ENCODE measurements at places on chromosomes 2 and 18. TPM values are rescaled to one million over a fixed set of nuclear protein-coding genes. Genes with fewer than 3 reads are reported as not detected.

Gene PPP1R1C
- not detected for polyA plus RNA-seq

GRCh38 chr2:7956126-7956689, 725.6 kb upstream of the ID2 start:
- H3K27me3 ChIP-seq, result no peaks in the 10 kb centered on the region
- peak; percentile 38 for DNase-seq
- H3K4me1 ChIP-seq, result no peaks in the 10 kb centered on the region
- no peaks in the 10 kb centered on the region for H3K36me3 ChIP-seq
- no peak overlapping the region for H3K27ac ChIP-seq
- H3K4me3 ChIP-seq, result no peak overlapping the region

- no peaks in the 10 kb centered on the region for H3K36me3 ChIP-seq
- H3K4me3 ChIP-seq, result no peak overlapping the region
- DNase-seq, result peak; percentile 72
Observed at GRCh38 chr18:47036298-47036874, 965 bp upstream of the ELOA2 start.

GRCh38 chr18:13003466-13003896, 12.3 kb downstream of the CEP192 start:
- no peak overlapping the region for H3K4me3 ChIP-seq
- no peaks in the 10 kb centered on the region for H3K4me1 ChIP-seq

Gene KIF5C
- 0.19 TPM for polyA plus RNA-seq

Gene ADAM23
- 1.7 TPM for polyA plus RNA-seq

Gene LINC00305
- not detected for polyA plus RNA-seq

DNA sequence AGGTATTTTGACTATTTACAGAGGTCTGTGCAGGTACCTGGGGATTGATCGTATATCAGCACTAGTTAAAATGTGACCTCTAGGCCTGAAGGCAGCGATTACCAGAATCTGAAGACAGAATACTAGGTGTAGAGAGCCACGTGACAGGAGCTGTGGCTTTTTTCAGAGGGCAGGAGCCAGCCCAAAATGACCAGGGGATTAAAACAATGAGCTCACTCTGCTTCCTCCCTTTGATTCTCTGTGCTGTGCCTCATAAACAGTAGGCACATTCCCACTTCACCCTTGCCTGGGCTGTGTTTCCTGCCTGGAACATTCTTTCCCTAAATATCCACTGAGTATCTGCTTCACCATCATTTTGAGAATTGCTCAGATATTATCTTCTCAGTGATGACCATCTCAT, 15.2 kb downstream of the ITGAV start:
- no peaks in the 10 kb centered on the region for H3K27me3 ChIP-seq
- no peak for DNase-seq
- 0 out of 2 replicates have a peak, but pooled peaks cover 5% of the 10 kb centered on the region for H3K36me3 ChIP-seq

Gene GDF7
- polyA plus RNA-seq, result 0.03 TPM

DNA sequence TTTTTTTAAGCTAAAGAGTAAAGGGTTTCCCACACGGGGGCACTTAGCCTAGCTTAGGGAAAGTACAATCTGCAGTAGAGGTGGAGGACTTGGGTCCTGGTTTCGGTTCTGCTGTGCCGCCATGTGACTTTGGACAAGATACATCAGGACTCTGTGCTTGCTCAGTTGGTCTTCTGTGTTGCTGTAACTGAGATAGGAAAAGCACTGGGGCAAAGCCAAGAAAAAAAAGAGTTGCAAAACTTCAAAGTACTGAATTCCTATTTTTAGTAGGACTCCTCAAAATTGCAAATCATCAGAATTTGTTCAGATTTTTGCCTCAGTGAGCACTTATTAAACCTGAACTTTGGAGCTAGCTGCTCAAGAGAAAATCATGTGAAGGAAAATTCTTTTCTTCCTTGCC, 96.3 kb upstream of the STON1 start:
- DNase-seq, result peak; percentile 23
- H3K4me1 ChIP-seq, result no peaks in the 10 kb centered on the region
- H3K36me3 ChIP-seq, result no peaks in the 10 kb centered on the region
- H3K27ac ChIP-seq, result no peak overlapping the region
- H3K27me3 ChIP-seq, result no peaks in the 10 kb centered on the region

Gene CHST10
- polyA plus RNA-seq, result 4.7 TPM

DNA sequence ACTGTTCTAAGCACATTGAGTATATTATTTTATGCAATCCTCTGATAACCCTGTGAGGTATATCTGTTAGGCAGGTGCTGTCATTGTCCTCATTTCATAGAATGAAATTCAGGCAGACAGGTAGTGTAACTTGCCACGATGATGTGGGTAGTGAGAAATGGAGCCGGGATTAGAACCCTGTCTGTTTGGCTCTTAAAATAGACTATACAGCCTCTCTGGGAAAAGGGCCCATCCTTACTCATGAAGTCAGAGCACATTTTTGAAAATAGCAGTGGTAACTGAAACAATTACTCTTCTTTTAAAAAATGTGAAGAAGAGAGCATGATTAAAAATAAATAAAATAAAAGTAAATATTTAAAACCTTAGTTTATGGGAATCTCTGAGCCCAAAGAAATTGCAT, 23.0 kb downstream of the FAM171B start:
- H3K27me3 ChIP-seq, result no peaks in the 10 kb centered on the region
- no peaks in the 10 kb centered on the region for H3K36me3 ChIP-seq
- no peak overlapping the region for H3K27ac ChIP-seq
- no peak overlapping the region for H3K4me3 ChIP-seq
- DNase-seq, result peak; percentile 17
- H3K4me1 ChIP-seq, result 0 out of 2 replicates have a peak, but pooled peaks cover 6% of the 10 kb centered on the region

DNA sequence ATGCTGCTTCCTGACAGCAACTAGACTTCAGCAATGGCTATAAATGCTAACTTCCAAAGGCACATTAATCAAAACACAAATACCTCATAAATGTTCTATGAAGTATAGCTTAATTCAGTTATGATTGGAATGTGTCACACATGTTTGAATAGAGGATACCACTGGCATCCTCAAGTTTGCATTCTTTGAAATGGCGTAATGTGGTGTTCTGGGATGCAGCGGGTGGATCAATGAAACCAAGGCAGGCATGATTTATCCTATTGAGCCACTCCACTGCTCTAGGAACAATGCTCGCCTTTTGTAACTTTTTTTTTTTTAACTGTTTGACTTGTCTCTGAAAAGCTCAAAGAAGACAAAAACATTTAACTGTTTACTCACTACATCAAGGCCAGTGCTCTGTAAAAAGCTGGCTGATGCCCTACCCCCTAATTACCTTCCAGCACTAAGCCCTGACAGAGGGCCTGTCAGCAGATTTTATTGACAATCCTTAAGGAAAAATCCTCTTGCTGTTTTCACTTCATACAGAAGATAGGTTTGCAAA, 278.8 kb upstream of the SESTD1 start:
- no peaks in the 10 kb centered on the region for H3K27me3 ChIP-seq
- H3K27ac ChIP-seq, result no peak overlapping the region
- H3K4me1 ChIP-seq, result no peaks in the 10 kb centered on the region
- no peak overlapping the region for H3K4me3 ChIP-seq
- no peaks in the 10 kb centered on the region for H3K36me3 ChIP-seq

Gene CCDC138
- 1.8 TPM for polyA plus RNA-seq

GRCh38 chr2:30994227-30995056, 143.8 kb downstream of the GALNT14 start:
- no peaks in the 10 kb centered on the region for H3K36me3 ChIP-seq
- no peak overlapping the region for H3K4me3 ChIP-seq
- no peak overlapping the region for H3K27ac ChIP-seq
- H3K4me1 ChIP-seq, result no peaks in the 10 kb centered on the region
- no peak for DNase-seq

DNA sequence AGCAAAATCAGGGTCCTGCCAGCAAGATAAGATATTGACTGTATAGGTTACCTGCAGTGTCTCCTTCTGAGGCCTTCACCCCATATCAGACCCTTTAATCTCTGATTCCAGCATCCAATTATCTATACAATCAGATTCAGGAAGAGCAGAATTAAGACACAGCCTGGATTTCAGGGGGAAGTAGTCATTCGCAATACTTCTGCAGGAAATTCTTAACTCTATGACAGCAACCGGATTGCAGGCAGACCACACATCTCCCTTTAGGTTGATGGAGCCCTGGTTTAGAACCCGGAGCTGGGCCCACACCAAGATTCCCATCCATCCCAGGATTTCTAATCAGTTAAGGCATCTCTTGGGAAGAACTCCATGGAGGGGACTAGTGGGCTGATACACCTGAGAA, 9.5 kb downstream of the ARL4C start:
- H3K27ac ChIP-seq, result no peak overlapping the region
- H3K36me3 ChIP-seq, result no peaks in the 10 kb centered on the region
- no peaks in the 10 kb centered on the region for H3K27me3 ChIP-seq
- DNase-seq, result no peak

Gene TCF23
- not detected for polyA plus RNA-seq

Gene SERPINB2
- 10.6 TPM for polyA plus RNA-seq

GRCh38 chr2:96769814-96770213, 9.1 kb downstream of the CNNM4 start:
- DNase-seq, result peak; percentile 30
- H3K27me3 ChIP-seq, result no peaks in the 10 kb centered on the region
- H3K4me3 ChIP-seq, result no peak overlapping the region
- no peaks in the 10 kb centered on the region for H3K4me1 ChIP-seq

- DNase-seq, result no peak
- no peaks in the 10 kb centered on the region for H3K27me3 ChIP-seq
Observed at GRCh38 chr18:69752737-69753380, 194.8 kb downstream of the CD226 start.

DNA sequence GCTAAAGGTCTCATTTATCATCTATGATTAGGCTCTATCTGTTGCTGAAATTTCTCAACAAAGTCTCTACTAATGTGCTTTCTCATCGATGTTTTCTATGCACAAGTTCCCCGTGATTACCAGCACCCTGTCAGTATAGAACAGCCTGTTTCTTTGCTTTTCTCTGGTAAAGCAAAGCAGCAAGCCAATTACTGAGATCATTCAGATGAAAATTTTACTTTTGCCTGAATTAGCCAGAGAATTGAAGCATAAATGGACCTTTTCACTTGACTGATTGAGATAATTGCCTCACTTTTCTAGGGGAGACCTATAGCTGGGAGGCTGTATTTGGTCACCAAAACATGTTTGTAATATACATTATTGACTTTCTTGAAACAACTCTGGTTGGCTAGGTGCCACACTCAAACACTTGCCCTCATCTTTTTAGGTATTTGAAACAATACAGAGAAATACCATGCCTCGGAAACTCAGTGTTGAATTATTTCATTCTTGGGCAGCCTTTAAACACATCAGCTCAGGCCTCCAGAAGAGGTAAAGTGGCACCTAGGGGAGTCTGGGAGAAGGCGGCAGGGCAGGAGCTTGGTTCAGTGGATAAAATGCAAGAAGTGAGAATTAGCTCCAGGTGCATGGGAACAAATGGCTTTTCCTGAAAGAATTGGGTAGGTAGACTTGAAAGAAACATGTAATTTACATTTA, 96.2 kb downstream of the GALNT3 start:
- H3K4me1 ChIP-seq, result no peaks in the 10 kb centered on the region
- H3K36me3 ChIP-seq, result no peaks in the 10 kb centered on the region
- H3K27ac ChIP-seq, result no peak overlapping the region
- DNase-seq, result no peak

- DNase-seq, result no peak
- no peak overlapping the region for H3K4me3 ChIP-seq
- no peaks in the 10 kb centered on the region for H3K36me3 ChIP-seq
- no peak overlapping the region for H3K27ac ChIP-seq
- no peaks in the 10 kb centered on the region for H3K4me1 ChIP-seq
- H3K27me3 ChIP-seq, result no peaks in the 10 kb centered on the region
Observed at GRCh38 chr2:196344397-196344796, 173.0 kb upstream of the STK17B start.

DNA sequence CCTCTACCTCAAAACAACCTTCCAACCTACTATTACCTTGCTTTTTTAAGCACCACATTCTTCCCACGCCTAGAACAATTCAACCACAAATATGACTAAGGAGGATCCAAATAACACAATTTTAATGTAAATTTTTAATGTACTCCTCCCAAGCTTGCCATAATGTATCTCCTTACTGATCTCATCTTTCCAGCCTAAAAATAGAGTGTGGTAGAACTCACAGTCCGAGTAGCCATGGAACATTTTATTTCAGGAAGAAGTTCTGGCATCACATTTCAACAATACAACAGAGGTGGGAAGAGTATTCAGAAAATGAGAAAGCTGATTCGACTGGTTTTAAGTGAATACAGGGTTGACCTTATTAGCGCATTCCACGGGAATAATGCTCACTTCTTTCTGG, 15.4 kb downstream of the FEZ2 start:
- no peaks in the 10 kb centered on the region for H3K4me1 ChIP-seq
- H3K27ac ChIP-seq, result no peak overlapping the region
- DNase-seq, result no peak
- no peak overlapping the region for H3K4me3 ChIP-seq

DNA sequence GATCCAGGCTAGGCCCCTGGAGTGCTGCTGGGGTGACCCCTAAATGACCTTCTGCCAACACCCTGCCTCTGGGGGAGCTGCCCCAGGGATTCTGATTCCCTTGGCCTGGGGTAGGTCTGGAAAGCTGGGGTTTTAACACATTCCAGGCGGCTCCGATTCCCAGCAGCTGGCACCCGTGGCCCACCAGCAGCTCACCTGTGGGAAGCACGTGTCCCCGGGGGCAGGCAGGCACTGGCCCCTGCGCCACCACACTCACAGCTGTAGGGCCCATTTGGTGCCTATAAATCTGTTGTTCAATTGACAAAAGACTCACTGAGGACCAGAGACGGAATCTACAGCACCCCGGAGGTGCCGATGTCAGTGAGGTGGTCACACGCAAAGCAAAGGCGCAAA, 4.1 kb upstream of the KLHL30 start:
- H3K27ac ChIP-seq, result no peak overlapping the region
- DNase-seq, result no peak
- H3K27me3 ChIP-seq, result no peaks in the 10 kb centered on the region

Gene ZNF521
- polyA plus RNA-seq, result 7.8 TPM

Gene PTPRN
- 29.2 TPM for polyA plus RNA-seq

GRCh38 chr2:9998916-9999654, 44.3 kb upstream of the KLF11 start:
- no peaks in the 10 kb centered on the region for H3K27me3 ChIP-seq
- no peaks in the 10 kb centered on the region for H3K36me3 ChIP-seq
- no peak for DNase-seq
- no peaks in the 10 kb centered on the region for H3K4me1 ChIP-seq
- no peak overlapping the region for H3K27ac ChIP-seq
- no peak overlapping the region for H3K4me3 ChIP-seq

DNA sequence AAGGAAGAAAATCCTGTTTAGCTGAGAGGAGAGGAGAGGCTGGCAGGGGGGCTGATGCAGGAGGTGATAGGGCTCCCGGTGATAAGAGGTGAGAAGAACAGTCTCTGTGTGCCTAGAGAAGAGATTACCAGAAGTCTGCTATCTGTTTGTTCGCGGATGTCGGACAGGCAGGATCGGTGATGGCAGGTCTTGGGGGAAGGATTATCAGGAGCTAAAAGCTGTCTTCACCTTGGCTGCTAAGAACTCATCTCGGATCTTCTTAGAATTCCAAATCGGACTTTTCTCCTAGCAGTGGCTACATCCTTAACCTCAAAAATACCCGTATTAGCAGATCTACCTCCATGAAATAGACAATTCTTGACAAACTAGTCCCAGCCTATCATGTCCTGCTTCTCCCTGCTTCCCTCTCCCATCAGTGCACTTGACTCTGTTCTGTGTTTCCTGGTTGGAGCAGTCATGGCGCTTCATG, 282.1 kb upstream of the TRIB2 start:
- H3K27me3 ChIP-seq, result no peaks in the 10 kb centered on the region
- H3K4me1 ChIP-seq, result peaks cover 21% of the 10 kb centered on the region
- DNase-seq, result no peak
- no peaks in the 10 kb centered on the region for H3K36me3 ChIP-seq

All from GM23248 (cell line).